Activated CD8-positive, alpha-beta memory T cell treated with anti-CD3 and anti-CD28 coated beads, Interleukin-2, amount 50 U/mL, for 48 hours (primary cell): ENCODE measurements at places on chromosomes 12 and 14.
A peak's percentile ranks its signal among the peaks of the same experiment; 100 is the strongest.

- DNase-seq: no peak
Observed at GRCh38 chr12:27843714-27844245, 63.7 kb upstream of the MANSC4 start.

GRCh38 chr14:54383835-54384234 lies 13.0 kb upstream of the CDKN3 start:
- DNase-seq: no peak

GRCh38 chr12:14961466-14962152 lies at the start of gene ARHGDIB:
TSS of gene ARHGDIB (minus strand) at chr12:14961601. CDS start at chr12:14950712, 10,889 bp downstream.
- DNase-seq: peak; percentile 74

GRCh38 chr12:42611571-42612230 lies 22.2 kb upstream of the PRICKLE1 start:
- DNase-seq: no peak

DNA sequence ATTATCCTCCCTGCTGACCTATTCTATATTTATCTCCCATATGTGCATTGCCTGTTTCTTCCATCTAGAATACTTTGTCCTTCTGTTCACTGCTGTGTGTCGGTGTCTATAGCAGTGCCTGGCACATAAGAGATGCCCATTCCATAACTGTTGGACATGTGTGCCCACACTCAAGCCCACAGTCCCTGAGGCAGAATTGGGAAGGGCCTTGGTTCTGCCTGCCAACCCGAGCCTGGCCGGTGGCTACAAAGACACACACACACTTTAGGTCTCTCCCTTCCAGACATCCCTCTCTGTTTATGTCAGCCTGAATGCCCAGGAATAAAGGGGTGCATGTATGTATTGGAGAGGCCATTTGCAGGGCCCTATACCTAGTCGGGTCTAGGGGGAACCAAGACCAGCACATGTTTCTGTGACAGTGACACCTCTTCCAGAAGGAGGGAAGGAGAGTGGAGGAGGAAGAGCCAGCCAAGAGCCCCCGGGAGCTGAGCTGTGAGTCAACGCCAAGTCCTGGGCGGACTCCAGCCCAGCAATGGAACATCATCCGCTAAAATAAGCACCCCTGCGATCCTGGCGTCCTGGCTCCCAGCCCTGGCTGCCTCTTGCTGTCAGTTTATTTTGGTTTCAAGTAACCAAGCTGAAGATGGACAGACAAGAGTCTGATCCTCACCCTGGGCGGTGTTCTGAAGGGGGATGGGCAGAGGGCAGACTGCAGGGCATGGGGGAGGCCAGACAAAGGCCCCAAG lies 4.3 kb upstream of the ASB2 start:
- no peak for DNase-seq

DNA sequence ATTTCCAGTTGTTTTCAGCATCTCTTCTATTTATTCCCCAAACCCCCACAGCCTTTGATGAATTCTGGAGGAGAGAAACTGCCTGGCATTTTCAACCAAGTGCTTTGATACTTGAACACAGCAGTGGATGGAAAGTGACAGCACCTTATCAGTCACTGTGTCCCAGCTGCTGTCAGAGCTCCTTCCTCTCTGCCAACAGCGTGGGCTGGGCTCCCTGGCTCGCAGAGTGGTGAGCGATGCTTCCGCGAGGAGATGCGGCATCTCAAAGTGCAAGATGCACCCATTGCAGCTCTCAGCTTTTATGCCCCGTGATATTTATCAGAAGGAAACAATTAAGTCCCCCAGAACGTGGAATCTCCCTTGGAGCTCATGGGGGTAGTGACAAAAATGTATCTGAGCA lies 72.6 kb upstream of the TCL1A start:
- DNase-seq: no peak

GRCh38 chr14:40679256-40679655 lies 927.4 kb upstream of the LRFN5 start:
- no peak for DNase-seq

- no peak for DNase-seq
Observed at GRCh38 chr12:119069147-119069642, 87.9 kb downstream of the SRRM4 start.

GRCh38 chr12:100382338-100382737 lies 25.5 kb downstream of the SLC17A8 start:
- DNase-seq: no peak

GRCh38 chr12:26939192-26939832 lies 1.0 kb downstream of the FGFR1OP2 start:
- DNase-seq: no peak

DNA sequence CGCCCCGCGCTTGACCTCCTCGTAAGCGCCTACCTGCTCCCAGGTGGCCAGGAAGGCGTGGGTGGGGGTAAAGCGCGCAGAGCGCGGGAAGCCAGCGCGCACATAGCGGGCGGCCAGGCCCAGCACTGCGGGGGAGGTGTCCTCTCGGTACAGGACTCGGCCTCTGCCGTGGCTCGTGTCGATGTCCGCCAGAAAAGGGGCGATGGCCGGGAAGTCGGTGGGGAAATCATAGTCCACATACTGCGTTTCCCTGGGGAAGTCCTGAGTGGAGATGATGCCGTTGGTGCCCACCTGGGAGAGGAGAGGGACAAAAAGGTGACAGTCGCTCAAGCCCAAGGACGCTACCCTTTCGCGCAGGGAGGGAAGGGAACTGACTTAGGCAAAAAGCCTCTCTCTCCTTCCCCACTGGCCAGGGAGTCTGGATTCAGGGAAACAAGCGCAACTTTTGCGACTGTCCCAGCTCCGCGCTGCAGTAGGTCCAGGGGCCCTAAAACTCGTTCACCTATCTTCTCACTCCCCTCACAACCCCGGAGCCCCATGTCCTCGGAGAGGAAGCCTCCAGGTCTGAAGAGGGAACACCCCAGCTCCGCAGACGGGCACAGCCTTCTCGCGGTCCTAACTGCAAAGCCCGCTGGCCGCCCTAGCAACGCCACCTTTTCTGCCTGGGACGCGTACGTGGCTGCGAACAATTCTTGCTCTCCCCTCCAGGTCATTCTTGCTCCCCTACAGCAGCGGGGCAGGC lies 815 bp downstream of the NID2 start:
- peak; percentile 64 for DNase-seq

DNA sequence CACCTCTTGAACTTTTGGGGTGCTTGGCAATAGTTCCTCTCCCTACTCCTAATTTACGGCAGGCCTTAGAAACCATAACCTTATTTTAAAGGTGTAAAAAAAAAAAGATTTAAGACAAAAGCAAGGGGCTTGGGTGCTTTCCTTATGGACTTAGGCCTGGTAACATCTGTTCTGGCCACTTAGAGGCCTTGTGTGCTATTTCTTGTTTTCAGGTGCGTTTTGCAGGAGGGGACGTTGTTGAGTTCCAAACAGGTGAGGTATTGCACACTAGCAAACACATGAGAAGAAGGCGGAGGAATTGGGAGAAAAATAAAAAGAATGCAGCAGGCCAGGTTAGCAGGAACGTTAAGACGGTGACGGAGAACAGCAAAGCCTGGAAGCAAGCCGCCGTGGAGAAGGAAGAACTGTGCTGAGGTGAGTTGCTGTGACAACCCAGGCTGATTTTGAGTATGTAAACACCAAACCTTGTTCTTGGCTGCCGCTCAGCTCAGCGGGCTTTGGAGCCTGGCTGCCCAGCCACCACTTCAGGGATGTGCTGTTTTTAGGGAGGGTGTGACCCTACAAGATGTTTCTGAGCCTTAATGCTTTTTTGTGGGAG lies 17.3 kb downstream of the EMG1 start:
- no peak for DNase-seq

DNA sequence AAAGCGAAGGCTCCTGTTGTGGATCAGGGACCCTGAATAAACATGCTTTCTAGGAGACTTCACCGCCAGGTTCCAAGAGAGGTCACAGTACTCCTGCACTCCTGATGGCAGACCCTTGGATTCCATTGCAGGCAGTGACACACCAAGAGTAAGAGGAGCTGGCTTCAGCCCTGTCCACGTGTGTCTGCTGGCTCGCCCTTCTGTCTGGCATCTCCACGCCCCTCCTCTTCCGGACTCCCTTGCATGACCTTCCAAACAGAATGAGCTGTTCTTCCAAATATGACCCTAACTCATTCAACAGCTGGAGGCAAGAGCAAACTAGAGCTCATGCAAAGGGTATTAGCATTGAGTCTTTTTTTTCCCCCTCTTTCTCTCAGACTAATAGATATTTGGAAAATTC lies 233.0 kb upstream of the PLEKHG7 start:
- DNase-seq: no peak

- no peak for DNase-seq
Observed at GRCh38 chr12:100346660-100347059, 10.2 kb upstream of the SLC17A8 start.

- no peak for DNase-seq
Observed at GRCh38 chr12:101779626-101780025, 40.4 kb upstream of the SYCP3 start.

- DNase-seq: no peak
Observed at GRCh38 chr14:20792556-20792955, 10.1 kb downstream of the RNASE1 start.

- no peak for DNase-seq
Observed at GRCh38 chr12:122840580-122841513, 5.6 kb downstream of the HIP1R start.

DNA sequence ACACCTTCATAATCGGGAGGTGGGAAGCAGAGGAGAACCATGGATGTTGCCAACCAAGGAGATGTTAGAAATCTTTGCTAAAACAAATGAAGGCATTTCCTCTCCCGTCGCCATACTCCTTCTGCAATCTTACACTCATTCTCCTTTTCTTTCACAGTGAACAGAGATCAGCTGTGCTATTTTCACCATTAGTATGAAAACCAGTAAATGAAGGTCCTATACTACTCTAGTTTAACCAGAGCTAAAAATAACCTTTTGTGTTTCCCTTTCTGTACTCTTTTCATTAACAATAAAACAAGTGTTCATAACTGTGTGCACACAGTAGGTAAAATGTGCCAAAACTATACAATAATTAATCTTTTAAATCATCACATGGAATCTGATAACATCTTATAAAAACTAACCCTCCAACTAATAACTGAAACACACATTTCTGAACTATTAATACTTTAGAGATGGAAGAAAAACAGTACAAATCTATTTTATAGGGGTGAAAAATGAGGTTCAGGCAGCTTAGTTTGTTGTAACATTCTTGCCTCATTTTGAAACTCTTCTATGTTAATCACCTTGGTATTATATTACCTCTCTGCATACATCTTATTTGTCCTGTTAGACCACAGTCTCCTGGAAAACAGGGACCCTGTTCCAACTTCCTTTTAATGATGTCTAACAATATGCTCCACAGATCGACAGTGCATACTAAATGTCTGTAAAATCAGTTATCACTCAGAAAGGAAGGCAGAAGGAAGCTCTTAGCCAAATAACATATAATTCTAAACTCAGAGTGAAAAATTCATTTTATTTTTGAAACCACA lies 69.5 kb downstream of the SPPL3 start:
- DNase-seq: no peak

GRCh38 chr12:105769486-105769885 lies 369.3 kb downstream of the NUAK1 start:
- DNase-seq: no peak

- no peak for DNase-seq
Observed at GRCh38 chr14:53850714-53851296, 105.8 kb downstream of the BMP4 start.

GRCh38 chr14:53060046-53060445 lies 93.1 kb downstream of the DDHD1 start:
- DNase-seq: no peak

GRCh38 chr14:76784266-76784874 lies 23.1 kb downstream of the VASH1 start:
- DNase-seq: peak; percentile 48

- DNase-seq: no peak
Observed at GRCh38 chr14:52711666-52712065, 4.7 kb downstream of the PSMC6 start.

DNA sequence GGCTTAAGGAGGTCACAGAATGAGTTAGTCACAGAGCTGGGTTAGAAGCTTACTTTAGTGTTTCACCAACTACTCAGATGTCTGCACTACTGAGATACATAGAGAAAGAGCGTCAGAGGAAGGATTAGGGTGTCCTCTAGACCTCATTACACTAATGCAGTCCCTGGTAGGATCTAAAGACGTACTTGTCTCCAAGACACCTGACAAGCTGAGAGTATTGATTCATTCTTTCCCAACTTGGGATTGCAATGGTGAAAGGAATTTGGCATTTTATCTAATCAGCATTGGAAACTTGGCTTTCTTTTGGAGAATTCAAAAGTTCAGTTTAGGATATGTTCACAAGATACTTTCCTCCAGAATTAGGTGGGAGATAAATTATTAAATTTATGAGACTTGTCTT lies 402.1 kb downstream of the ZFP36L1 start:
- no peak for DNase-seq

DNA sequence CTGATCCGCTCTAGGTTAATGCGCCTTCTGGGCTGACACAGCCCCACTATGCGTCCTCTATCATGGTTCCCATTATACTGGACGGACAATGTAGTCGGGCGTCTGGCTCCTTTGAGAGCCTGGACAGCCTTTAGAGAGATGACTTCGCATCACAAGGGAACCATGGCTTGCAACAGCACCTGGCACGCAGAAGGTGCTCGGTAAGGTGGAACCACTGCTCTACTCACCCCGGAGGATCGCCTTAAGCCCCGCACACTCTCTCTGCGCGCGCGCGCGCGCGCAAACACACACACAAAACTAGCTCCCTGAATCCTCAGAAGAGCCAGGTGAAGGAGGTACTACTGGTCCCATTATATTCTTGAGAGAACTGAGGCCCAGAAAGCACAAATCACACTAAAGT lies 7.1 kb downstream of the MAP3K12 start:
- no peak for DNase-seq

GRCh38 chr12:117986705-117987469 lies 18.1 kb upstream of the KSR2 start:
- no peak for DNase-seq

- DNase-seq: no peak
Observed at GRCh38 chr12:86137936-86138335, 118.3 kb downstream of the MGAT4C start.

DNA sequence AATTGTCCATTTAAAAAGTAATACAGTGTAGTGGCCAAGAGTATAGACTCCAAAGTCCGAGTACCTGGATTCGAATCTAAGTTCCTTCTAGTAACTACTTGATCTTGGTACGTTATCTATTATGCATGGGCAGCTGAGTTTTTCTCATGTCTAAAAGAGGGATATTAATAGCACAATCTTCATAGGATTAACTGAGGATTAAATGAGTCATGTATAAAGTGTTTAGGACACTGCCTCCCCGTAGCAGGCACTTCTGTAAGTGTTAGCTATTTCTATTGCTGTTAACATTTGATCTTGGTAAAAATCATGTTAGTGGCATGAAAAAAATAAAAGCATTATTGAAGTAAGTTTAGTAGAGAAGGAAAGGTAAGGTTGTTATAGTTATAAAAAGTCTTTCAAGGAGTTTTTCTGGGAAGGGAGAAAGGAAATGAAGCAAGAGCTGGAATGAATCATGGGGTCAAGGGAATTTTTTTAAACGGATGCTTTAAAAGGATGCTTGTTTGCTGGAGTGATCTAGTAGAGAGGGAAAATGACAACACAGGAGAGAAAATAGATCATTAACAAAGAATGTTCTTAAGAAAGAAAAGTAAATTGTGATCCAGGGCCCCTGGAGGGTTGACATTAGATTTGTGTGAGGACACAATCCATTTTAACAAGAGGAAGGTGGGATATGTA lies 502.2 kb upstream of the USP15 start:
- no peak for DNase-seq

GRCh38 chr14:65229748-65230728 lies 127.7 kb upstream of the MAX start:
- peak; percentile 62 for DNase-seq
